ENCODE measurements at places on chromosomes 12 and 14.

DNA sequence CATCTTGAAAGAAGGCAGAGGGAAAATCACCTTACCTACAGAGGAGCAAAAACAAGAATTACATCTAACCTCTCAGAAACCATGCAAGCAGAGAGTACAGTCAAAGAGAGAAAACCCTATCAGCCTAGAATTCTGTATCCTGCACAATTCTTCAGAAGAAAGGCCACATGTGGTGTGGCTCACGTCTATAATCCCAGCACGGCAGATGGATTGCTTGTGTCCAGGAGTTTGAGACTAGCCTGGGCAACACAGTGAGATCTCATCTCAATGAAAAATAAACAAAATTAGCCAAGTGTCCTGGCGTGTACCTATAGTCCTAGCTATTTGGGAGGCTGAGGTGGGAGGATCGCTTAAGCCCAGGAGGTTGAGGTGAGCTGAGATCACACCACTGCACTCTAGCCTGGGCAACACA, 48.2 kb downstream of the ATF7 start:
- H3K36me3 ChIP-seq = no peaks in the 10 kb centered on the region
- H3K27me3 ChIP-seq = no peaks in the 10 kb centered on the region
- no peak for DNase-seq
- no peak overlapping the region for H3K27ac ChIP-seq
- peaks cover 6% of the 10 kb centered on the region for H3K4me1 ChIP-seq

- H3K4me3 ChIP-seq = no peak overlapping the region
- no peak for DNase-seq
- no peaks in the 10 kb centered on the region for H3K36me3 ChIP-seq
- H3K27ac ChIP-seq = no peak overlapping the region
- no peaks in the 10 kb centered on the region for H3K27me3 ChIP-seq
Measured at GRCh38 chr14:76022991-76023390, 37.4 kb downstream of the IFT43 start.

DNA sequence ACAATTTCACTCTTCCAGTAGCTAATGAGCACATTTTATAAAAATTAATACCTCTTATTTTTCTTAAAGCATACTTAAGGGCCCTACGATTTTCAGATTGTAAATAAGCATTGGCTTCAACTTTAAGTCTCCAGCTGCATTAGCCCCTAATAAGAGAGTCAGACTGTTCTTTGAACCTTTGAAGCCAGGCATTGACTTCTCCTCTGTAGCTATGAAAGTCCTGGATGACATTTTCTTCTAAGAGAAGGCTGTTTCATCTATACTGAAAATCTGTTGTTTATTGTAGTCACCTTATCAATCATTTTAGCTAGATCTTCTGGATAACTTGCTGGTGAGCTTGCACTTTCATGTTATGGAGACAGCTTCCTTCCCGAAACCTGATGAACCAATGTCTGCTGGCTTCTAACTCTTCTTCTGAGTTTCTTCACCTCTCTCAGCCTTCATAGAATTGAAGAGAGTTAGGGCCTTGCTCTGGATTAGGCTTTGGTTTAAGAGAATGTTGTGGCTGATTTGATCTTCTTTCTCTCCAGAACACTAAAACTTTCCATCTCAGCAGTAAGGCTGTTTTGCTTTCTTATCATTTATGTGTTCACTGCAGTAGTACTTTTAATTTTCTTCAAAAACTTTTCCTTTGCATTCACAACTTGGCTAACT, 377.1 kb upstream of the RGS6 start:
- no peak overlapping the region for H3K27ac ChIP-seq
- H3K4me3 ChIP-seq = no peak overlapping the region
- no peaks in the 10 kb centered on the region for H3K4me1 ChIP-seq
- H3K36me3 ChIP-seq = no peaks in the 10 kb centered on the region
- no peaks in the 10 kb centered on the region for H3K27me3 ChIP-seq

DNA sequence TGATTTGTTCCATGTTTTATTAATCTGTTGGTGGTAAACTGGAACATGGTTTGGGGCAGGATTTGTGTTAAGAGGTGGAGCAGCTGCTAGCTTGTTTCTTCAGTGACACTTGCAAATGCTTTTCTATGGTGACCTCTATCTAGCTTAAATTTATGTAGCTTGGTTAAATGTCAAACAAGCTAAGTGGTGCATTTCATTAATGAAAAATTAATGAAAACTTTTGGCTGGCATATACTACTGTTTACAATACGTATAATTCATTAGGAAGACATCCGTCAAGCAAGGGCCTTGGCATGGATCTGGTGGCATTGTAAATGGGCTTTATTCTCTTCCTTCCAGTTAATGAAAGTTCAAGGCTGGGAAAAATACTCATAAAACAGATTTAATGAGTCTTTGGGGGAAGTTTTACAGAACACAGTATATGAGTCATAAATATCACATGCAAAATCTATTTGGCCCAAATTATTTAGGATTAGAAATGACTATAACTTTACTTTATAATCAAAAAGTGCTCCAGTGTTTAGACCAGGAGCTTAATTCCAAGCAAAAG, 807.7 kb upstream of the SEL1L start:
- no peak overlapping the region for H3K27ac ChIP-seq
- no peak for DNase-seq
- H3K4me1 ChIP-seq = no peaks in the 10 kb centered on the region
- H3K36me3 ChIP-seq = no peaks in the 10 kb centered on the region
- no peak overlapping the region for H3K4me3 ChIP-seq

DNA sequence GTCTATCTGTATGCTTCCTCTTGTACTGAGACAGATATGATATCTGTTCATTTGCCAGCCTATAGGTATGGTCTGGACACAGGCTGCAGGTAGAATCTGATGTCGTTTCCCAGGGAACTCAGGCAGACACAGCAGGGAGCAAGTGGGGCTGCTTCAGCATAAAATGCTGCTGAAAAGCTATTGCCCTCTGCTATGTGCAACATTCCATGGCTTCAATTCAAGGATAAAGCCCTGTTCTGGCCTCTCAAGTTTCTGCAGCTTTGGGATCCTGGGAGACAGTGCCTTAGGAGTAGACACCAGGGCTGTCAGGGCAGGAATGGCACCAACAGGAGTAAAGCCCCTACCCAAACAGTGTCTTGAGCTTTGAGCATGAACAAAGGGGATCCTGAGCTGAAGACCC, 173.5 kb downstream of the SLC41A2 start:
- DNase-seq = no peak
- H3K4me1 ChIP-seq = no peaks in the 10 kb centered on the region
- no peak overlapping the region for H3K4me3 ChIP-seq
- no peak overlapping the region for H3K27ac ChIP-seq
- H3K27me3 ChIP-seq = no peaks in the 10 kb centered on the region
- H3K36me3 ChIP-seq = no peaks in the 10 kb centered on the region

GRCh38 chr12:121628037-121628436, 1.7 kb downstream of the ORAI1 start:
- H3K27ac ChIP-seq = no peak overlapping the region
- H3K4me1 ChIP-seq = peaks cover 31% of the 10 kb centered on the region
- H3K36me3 ChIP-seq = peaks cover 5% of the 10 kb centered on the region
- DNase-seq = no peak

DNA sequence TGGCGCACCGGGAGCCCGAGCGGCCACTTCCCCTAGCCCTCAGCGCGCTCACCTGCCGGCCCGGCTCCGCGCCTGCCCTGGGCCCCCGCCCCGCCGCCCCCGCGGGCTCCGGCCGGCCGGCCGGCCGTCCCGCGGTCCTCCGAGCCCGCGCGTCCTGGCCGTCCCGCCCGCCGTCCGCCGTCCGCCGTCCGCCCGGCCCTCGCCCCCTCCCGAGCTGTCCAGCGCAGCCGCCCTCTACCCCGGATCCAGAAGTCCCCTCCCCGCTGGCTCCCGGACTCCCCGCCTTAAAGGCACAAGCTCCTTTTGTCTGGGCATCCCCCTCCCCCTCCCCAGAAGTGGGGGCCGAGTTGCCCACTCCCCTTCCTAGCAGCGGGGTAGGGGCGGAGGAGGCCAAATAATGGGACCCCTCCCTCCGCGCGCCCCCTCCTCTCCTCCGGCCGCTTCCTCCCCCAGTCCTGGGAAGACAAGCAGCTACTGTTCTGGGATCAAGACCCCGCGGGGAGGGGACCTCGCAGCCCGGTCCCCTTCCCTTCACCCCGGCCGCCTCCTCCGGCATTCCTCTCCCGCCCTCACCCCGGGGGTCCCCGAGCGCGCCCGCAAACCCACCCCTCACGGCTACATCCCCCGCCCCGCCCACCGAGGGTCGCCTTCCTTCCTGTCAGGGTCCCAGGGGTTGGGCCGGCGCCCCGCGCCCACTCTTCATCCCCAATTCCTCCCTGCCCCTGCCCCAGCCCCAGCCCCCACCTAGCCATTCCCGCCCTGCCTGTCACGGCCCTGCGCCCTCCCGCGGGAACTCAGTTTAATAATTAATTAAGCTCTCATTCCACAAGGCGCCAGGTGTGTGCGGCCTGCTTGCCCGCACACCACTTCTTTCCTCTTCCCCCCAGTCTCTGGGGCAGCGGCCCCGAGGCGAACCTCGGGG, at the start of gene ADCY6:
TSS of gene ADCY6 (minus strand) at position 236 of the 922 bp plus-strand sequence. CDS start 5,655 bp downstream, outside the sequence.
- no peaks in the 10 kb centered on the region for H3K36me3 ChIP-seq
- peak; percentile 73 for DNase-seq
- H3K27ac ChIP-seq = peak within 1 kb of the TSS; percentile 56
- H3K4me1 ChIP-seq = peaks cover 14% of the 10 kb centered on the region

- H3K27ac ChIP-seq = no peak overlapping the region
- no peak for DNase-seq
- H3K36me3 ChIP-seq = no peaks in the 10 kb centered on the region
- H3K27me3 ChIP-seq = no peaks in the 10 kb centered on the region
- no peaks in the 10 kb centered on the region for H3K4me1 ChIP-seq
Measured at GRCh38 chr12:90393089-90393488, 561.9 kb downstream of the CCER1 start.

GRCh38 chr14:78566026-78566858, 396.1 kb downstream of the NRXN3 start:
- no peaks in the 10 kb centered on the region for H3K36me3 ChIP-seq
- H3K4me3 ChIP-seq = no peak overlapping the region
- no peak overlapping the region for H3K27ac ChIP-seq

GRCh38 chr12:76236640-76237039, 111.6 kb downstream of the BBS10 start:
- no peak overlapping the region for H3K27ac ChIP-seq
- no peaks in the 10 kb centered on the region for H3K27me3 ChIP-seq

GRCh38 chr12:1690578-1691122, at the start of gene ADIPOR2:
Gene ADIPOR2, plus strand, starts transcription at chr12:1691070. Its CDS starts 63,274 bp downstream, at chr12:1754344.
- DNase-seq = peak; percentile 94
- peaks cover 4% of the 10 kb centered on the region for H3K36me3 ChIP-seq
- H3K27ac ChIP-seq = peak within 1 kb of the TSS; percentile 69

DNA sequence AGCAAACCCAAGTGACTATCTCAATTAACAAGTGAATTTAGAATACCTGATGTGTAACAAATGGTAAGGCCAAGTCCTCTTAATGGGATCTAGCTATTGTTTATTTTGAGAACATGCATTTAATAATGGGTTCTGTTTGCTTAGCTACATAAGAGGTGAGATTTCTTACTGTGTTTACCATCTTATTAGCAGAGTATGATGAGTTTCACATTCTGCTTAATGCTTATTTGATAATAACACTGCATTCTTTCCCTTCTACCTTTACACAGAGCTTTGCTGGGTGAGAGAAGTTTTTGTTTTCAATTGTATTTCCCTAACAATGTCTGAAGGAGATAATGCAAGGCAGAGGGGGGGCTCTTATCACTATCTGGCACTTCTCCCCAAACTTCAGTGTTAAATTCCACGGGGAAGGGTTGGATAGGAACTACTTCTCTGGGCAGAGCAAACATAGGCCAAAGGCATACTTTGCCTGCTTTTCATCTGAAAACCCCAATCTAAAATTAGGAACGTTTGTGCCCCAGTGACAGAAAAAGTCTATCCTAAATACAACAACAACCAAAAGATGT, 129.0 kb upstream of the ATXN7L3B start:
- H3K4me1 ChIP-seq = no peaks in the 10 kb centered on the region
- no peak overlapping the region for H3K4me3 ChIP-seq
- no peaks in the 10 kb centered on the region for H3K27me3 ChIP-seq
- DNase-seq = no peak

DNA sequence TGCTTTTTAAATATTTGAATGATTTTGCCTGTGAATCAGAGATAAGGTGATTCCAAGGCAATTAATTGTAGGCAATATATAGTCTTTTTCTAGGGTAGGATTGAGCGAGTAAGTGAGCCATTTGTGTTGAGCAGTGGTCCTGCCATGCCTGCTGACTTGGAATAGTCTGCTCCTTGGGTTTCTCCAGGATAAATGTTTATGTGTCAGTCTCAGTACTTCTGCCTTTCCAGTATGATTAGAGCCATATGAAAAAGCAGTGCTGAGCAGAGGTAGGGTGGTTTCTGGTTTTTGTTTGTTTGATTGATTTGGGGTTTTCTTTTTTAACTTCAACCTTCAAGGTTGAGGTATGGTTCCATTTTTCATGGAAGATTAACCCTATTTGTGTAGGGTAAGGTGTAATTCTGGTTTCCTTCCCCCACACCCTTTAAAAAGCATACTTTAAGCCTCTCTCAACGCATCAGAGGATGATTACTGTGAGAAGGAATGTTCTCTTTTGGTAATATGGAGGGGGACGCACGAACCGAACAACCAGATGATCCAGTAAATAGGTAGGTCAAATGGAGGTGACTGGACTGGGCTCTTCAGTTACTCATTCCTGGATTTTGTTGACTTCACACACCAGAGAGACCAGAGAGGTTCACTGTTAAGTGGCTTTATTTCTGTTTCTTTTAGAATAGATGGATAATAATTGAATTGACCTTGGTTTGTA, 22.7 kb downstream of the FRMD6 start:
- no peaks in the 10 kb centered on the region for H3K27me3 ChIP-seq
- H3K4me3 ChIP-seq = no peak overlapping the region
- H3K27ac ChIP-seq = peak overlapping the region; percentile 37
- DNase-seq = peak; percentile 47
- H3K36me3 ChIP-seq = peaks cover 32% of the 10 kb centered on the region

GRCh38 chr14:55662752-55663151, 82.7 kb downstream of the KTN1 start:
- H3K4me3 ChIP-seq = no peak overlapping the region
- H3K27ac ChIP-seq = no peak overlapping the region
- H3K4me1 ChIP-seq = peaks cover 17% of the 10 kb centered on the region
- H3K27me3 ChIP-seq = no peaks in the 10 kb centered on the region

- no peak overlapping the region for H3K4me3 ChIP-seq
- peaks cover 5% of the 10 kb centered on the region for H3K4me1 ChIP-seq
- H3K27ac ChIP-seq = no peak overlapping the region
Measured at GRCh38 chr14:24965934-24966578, 83.9 kb downstream of the STXBP6 start.

DNA sequence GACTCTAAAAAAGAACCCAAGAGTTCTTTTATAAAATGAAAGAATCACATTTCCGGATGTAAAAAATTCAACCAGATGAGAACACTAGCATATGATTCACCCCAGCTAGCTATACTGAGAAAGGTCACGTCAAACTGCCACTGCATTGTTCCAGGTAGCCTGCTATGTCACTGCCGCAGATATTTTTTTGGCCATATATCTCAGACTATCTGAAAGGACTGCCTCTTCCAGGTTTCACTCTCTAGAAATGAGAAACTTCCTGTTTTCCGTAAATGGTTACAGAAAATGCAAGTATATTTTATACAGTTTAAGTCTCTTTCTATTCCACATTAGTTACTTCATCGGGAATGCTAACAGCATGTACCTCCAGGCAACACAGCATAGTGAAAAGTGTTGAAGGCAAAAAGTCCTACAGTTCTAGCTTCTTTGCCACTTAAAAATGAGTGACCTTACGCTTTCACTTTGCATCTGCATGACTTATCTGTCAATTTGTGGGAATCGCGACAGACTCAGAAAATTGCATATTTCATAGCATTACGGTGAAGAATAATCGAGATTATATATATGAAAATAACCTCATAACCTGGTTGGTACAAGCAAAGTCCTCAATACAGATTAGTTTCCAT, 105.2 kb downstream of the MED13L start:
- H3K4me3 ChIP-seq = no peak overlapping the region
- no peak overlapping the region for H3K27ac ChIP-seq
- DNase-seq = no peak
- no peaks in the 10 kb centered on the region for H3K36me3 ChIP-seq
- H3K4me1 ChIP-seq = peaks cover 14% of the 10 kb centered on the region
